Activated T-helper 2 cell treated with anti-CD3 and anti-CD28 coated beads, Interferon-gamma antibody, Interleukin-2, Interleukin-4, amounts not matched to agents 10 μg/mL and 5 μg/mL and 100 μg/mL, durations not matched to agents 14 hours and 24 hours and 36 hours (primary cell): ENCODE measurements at places on chromosomes 11 and 22. TPM values are rescaled to one million over a fixed set of nuclear protein-coding genes. Genes with fewer than 3 reads are reported as not detected.

DNA sequence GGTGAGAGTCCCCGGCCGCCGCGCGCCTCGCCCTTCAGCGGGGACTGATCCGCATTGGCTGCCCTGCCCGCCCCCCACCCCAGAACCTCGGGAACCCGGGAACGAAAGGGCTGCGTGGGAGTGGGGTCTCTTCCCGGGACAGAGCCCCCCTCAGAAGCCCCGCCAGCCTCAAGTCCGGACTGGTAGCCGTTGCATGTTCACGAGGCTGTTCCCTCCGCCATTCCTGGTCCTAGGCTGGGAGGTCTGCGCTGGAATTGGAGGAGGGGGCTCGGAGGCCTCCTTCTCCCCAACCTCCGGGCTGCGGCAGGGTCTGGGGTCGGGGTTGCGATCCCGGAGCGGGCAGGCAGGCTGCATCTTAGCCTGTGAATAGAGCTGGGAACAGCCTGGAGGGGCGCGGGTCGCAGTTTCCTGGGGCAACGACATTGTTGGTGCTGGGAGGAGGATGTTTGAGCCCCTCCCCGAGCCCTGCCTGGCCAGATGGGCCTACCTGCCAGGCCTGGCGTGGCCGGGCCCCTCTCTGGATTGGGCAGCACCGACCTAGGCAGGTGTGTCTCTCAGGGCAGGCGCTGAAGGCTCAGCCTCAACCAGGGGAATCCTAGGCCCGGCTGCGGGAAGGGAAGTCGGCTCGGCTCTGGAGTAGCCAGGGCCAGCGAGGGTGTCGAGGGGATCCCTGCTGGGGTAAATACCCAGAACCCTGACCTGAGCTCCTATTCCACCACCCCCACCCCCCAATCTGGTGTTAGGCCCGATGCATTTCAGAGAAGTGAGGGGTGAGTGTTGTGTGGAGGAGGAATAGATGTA, 670 bp downstream of the MAPK8IP1 start:
- no peak for DNase-seq
- peak overlapping the region; percentile 5 for H3K4me3 ChIP-seq
- H3K27me3 ChIP-seq: peaks cover 8% of the 10 kb centered on the region
- no peak overlapping the region for H3K27ac ChIP-seq
- H3K36me3 ChIP-seq: no peaks in the 10 kb centered on the region
- peaks cover 3% of the 10 kb centered on the region for H3K4me1 ChIP-seq

GRCh38 chr11:110148775-110149744, 55.9 kb downstream of the ZC3H12C start:
- H3K27ac ChIP-seq: no peak overlapping the region
- H3K4me3 ChIP-seq: no peak overlapping the region
- DNase-seq: no peak
- peaks cover 13% of the 10 kb centered on the region for H3K27me3 ChIP-seq

GRCh38 chr22:46053563-46054090, 76.7 kb upstream of the WNT7B start:
- H3K36me3 ChIP-seq: peaks cover 2% of the 10 kb centered on the region
- peaks cover 33% of the 10 kb centered on the region for H3K4me1 ChIP-seq
- H3K27ac ChIP-seq: peak overlapping the region; percentile 94
- H3K27me3 ChIP-seq: no peaks in the 10 kb centered on the region
- H3K4me3 ChIP-seq: peak overlapping the region; percentile 90
- peak; percentile 37 for DNase-seq

MIEF1 gene
- 46.9 and 47.5 TPM in 2 replicates for total RNA-seq
